ENCODE measurements at places on chromosomes 2 and 18. TPM values are rescaled to one million over a fixed set of nuclear protein-coding genes. Genes with fewer than 3 reads are reported as not detected.

The SMAD7 gene
- 40.1 TPM for total RNA-seq

The POLR1A gene
- total RNA-seq = 9.0 TPM

The ASIC4 gene
- total RNA-seq = not detected

The ALK gene
- total RNA-seq = not detected

The XPO1 gene
- 362 TPM for total RNA-seq

The ST3GAL5 gene
- 9.4 TPM for total RNA-seq

The STARD7 gene
- total RNA-seq = 240 TPM

The CAD gene
- total RNA-seq = 22.6 TPM

The RAB27B gene
- total RNA-seq = 5.9 TPM

The SLC19A3 gene
- 0.19 TPM for total RNA-seq

The REG3A gene
- not detected for total RNA-seq

The LIPG gene
- total RNA-seq = 48.9 TPM

The FNDC4 gene
- total RNA-seq = 24.5 TPM

The GLS gene
- total RNA-seq = 403 TPM
